NT2/D1 (cell line): ENCODE measurements at places on chromosomes 6 and 20.
A peak's percentile ranks its signal among the peaks of the same experiment; 100 is the strongest.

GRCh38 chr6:12923644-12924235, 207.2 kb downstream of the PHACTR1 start:
- DNase-seq, result no peak

- no peak for DNase-seq
Measured at GRCh38 chr20:63021356-63022321, 14.9 kb upstream of the BHLHE23 start.

DNA sequence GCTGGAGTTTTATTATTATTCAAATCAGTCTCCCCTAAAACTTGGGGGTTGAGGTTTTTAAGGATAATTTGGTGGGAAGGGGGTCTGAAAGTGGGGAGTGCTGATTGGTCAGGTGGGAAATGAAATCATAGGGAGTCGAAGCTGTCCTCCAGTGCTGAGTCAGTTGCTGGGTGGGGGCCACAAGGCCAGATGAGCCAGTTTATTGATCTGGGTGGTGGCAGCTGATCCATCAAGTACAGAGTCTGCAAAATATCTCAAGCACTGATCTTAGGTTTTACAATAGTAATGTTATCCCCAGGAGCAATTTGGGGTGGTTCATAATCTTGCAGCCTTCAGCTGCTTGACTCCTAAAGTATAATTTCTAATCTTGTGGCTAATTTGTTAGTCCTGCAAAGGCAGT, 146.0 kb upstream of the SPACA1 start:
- DNase-seq, result no peak

DNA sequence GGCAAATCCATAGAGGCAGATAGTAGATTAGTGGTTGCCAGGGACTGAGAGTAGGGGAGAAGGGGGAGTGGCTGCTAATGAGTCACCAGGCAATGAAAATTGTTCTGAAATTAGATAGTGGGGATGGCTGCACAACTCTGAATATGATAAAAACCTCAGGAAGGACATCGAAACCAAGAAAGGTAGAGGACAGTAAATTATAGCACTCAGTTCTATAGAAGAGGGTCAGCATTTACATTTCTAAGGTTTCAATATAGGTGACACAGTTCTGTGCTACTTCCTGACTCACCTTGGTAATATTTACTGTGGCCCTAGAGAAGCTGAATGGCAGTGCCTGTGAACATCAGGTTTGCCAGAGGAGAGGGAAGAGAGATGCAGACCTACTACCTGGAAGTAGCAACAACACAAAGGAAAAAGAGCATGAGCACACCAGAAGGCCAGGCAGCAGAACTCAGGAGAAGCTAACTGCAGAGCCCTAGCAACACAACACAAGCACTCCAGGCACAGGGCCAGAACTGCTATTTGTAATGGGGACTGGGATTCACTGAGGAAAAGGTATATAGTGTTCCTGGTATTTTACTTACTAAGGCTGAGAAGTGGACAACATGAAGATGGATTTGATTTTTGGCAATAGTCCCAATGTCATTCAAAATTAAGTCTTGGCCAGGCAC, 75.9 kb downstream of the PLCG1 start:
- DNase-seq, result no peak

- DNase-seq, result peak; percentile 83
Measured at GRCh38 chr20:36399147-36399968, 93.2 kb downstream of the DLGAP4 start.

DNA sequence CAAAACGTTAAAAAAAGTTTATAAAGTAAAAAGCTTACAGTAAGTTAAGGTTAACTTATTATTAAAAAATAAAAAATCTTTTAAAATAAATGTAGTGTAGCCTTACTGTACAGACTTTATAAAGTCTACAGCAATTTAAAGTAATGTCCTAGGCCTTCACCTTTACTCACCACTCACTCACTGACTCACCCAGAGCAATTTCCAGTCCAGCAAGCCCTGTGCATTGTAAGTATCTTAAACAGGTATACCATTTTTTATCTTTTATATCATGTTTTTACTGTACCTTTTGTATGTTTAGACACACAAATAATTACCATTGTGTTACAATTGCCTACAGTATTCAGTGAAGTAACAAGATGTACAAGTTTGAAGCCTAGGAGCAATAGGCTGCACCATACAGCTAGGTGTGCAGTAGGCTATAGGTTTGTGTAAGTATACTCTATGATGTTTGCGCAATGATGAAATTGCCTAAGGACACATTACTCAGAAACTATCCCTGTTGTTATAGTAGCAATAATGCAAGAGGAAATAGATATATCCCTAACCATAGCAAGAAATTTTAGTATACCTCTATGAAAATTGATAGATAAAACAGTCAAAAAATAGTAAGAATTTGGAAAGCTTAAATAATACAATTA, 39.5 kb downstream of the FBXO5 start:
- DNase-seq, result no peak

- no peak for DNase-seq
Measured at GRCh38 chr20:48656661-48657211, 171.1 kb downstream of the PREX1 start.

- no peak for DNase-seq
Measured at GRCh38 chr20:39853050-39853449, 836.0 kb downstream of the MAFB start.

DNA sequence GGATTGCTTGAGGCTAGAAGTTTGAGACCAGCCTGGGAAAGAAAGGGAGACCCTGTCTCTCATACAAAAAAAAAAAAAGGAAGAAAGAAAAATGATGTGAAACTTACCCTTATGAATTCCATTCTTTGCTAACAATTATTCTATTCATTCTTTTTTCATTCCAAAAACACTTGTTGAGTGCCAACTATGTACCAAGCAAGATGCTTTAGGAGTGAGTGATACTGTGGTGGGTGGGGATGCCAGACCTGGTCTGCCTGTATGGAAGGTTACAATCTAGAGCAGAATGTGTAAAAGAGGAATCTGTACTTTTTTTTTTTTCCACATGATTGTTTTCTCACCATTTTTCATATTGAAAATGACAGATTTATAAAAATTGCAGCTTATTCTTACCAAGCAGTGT, 73.8 kb upstream of the TULP1 start:
- DNase-seq, result no peak

- DNase-seq, result no peak
Measured at GRCh38 chr6:155660251-155660977, 204.8 kb upstream of the NOX3 start.

DNA sequence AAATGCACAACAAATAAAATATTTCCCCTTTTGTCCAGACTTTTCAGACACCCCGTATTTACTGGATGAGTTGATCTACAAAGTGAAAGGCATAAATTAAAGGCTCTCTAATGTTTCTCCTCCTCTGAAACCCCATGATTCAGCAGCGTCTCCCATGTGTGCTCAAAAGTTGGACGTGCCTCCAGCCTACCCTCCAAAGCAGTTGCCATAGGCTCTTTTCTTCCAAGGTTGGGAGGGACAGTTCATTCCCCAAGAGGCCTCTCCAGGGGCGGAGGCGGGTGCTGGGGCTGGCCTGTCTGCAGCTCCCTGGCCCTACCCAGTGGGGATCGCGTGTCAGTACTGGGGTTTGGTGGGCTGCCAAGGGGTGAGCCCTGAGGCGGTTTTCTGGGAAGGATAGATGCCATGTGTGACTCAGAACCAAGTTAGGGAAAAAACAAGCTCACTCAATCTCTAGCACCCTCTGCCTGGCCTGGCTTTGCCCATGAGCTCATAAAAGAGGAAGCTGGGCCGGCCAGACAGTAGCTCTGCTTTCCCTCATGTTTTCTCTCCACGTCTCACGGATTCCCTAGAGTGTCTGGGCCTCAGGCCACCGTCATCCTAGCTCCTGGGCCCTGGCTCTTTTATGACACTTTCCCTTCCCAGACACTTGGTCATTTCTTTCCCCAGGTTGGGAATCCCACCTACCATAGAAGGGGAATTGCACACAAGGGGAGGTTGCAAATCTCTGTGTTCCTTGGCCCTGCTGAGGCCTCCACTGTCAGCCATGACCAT, 8.0 kb upstream of the IER3 start:
- no peak for DNase-seq

GRCh38 chr6:32796848-32797776, 19.7 kb downstream of the HLA-DOB start:
- no peak for DNase-seq

- DNase-seq, result peak; percentile 2
Measured at GRCh38 chr6:135451617-135452190, 45.8 kb downstream of the AHI1 start.

GRCh38 chr6:84358581-84358980, 131.1 kb upstream of the CEP162 start:
- no peak for DNase-seq

DNA sequence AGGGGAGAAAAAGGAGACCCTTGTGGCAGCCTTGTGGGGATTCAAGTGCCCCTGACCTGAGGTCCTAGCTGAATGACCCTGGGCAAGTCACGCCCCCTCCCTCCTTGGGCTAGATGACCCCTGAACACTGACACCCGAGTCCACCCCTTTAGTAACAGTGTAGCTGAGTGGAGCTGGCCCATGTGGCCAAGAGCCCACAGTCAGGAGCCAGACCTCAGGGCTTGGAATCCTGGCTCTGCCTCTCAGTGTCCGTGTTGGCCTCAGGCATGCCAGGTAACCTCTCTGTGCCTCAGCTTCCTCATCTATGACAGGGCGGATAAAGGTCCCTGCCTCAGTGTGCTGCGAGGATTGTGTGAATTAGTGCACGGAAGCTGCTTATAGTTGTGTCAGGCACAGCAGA, 14.3 kb downstream of the IP6K3 start:
- no peak for DNase-seq

DNA sequence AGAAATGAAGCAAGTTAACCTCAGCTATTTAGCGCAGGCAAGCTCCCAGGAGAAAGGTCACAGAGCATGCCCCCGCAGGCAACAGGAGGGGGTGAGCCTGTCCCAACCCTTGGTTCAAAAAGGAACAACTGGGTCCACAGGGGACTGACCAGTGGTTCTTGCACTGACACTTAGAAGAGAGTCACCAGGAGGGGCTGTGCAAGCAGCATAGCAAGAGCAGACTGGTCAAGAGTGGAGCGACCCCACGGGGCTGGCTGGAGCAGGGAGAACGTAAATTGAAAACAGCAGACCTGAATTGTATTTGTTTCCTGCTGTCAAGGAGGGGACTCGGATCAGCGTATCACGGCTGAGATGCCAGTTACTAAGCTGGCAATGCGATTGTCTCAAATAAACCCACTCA, 32.8 kb downstream of the GABRR1 start:
- no peak for DNase-seq

DNA sequence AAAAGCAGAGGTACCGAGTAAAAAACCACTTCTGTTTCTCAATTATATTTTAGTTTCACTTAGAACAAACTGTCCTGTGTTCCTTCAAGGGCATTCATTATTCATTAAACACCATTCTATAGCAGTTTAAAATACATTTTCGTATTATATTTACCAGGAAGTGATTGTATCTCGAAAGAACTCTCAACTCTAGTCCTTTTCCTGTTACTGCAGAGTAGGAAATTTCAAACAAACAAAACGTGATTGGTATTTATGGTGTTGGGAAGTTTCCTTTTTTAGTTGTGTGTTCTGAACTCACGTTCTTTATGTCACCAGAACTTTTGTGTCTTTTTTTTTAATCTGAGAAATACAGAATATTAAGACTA, 139.5 kb upstream of the BTBD3 start:
- DNase-seq, result no peak

DNA sequence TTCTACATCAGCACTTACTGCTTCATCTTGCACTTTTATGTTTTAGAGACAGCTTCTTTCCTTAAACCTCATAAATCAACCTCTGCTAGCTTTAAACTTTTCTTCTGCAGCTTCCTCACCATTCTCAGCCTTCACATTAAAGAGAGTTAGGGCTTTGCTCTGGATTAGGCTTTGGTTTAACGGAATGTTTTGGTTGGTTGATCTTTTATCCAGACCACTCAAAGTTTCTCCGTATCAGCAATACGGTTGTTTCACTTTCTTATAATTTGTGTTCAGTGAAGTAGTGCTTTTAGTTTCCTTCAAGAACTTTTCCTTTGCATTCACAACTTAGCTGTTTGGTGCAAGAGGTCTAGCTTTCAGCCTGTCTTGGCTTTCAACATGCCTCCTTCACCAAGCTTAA, 40.4 kb downstream of the DNAAF9 start:
- DNase-seq, result no peak

DNA sequence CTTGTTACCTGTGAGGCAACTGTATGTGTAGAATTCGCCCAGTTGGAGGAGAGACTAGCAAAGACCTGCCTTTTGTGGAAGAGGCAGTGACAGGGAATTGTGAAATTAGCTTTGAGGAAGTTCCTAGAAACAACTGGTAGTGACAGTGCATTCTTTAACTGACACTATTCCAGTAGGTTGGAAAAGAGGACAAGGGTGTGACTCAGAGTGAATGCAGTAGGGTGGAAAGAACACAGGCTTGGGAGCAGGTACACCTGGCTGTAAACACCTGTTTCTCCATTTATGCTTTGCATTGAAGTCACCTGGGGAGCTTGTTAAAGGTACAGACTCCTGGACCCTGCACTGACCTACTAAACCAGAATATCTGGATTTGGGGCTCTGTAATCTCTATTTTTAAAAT, 295.7 kb downstream of the PHACTR1 start:
- no peak for DNase-seq

- DNase-seq, result no peak
Measured at GRCh38 chr6:38739532-38739931, 24.4 kb downstream of the DNAH8 start.

DNA sequence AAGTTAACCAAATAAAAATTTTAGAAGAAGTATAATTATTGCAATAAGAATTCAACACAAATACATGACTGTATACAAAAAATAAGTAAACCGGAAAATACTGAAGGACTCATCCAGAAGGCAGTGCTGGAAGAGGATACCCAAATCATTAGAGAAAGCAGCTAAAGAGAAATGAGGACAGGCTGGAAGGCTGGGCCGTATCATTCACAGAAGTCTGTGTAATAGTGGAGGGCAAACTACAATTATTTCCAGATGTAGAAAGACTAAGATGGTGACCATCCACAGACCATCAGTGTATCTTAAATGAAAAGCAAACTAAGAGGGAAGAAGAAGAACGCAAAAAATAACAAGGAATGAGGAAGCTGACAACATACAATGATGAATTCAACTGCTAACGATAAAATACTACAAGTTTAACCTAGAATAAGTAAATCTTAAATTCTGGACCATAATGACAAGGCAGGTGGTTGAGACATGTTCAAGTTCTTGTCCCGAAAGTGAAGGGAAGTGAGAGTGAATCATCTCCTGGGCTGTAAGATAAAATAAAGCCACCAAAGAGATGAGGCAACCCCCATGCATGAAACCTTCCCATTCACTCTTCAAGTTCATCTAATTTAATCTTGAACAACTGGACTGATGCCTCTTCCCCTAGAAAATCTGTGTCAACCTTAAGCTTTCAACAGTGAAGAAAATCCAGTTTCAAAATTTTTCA, 71.5 kb downstream of the SLC23A2 start:
- no peak for DNase-seq

- DNase-seq, result no peak
Measured at GRCh38 chr6:52574709-52575501, 2.0 kb downstream of the TRAM2 start.
